Breast epithelium (tissue), 4 donors: ENCODE measurements at places on chromosomes 3 and 15.
A peak's percentile ranks its signal among the peaks of the same experiment; 100 is the strongest.

GRCh38 chr15:56950979-56951378, 32.5 kb downstream of the TCF12 start:
- no peak for DNase-seq

DNA sequence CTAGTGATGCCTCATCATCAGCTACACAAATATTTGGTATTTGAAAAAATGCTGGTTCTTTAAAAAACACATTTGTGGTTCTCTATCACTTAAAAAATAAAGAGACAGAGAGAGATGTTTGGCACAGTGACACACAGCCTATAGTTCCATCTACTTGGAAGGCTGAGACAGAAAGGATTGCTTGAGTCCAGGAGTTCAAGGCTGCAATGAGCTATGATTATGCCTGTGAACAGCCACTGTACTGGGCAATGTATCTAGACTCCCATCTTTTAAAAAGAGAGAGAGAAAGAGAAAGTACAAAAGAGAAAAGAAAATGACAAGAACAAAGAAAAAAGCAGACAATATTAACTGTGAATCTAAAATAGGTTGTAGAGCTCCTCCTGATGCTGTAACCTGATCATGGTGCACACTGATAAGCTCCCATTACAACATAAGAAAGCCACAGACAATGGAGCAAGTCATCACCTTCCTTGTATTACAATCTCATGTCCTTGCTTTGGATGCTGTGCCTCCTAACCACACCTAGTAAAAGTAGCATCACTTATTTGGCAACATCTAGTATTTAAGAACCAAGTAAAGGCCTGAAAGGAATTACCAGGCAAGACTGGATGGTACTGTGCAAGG, 31.7 kb upstream of the MAP4 start:
- DNase-seq = no peak

DNA sequence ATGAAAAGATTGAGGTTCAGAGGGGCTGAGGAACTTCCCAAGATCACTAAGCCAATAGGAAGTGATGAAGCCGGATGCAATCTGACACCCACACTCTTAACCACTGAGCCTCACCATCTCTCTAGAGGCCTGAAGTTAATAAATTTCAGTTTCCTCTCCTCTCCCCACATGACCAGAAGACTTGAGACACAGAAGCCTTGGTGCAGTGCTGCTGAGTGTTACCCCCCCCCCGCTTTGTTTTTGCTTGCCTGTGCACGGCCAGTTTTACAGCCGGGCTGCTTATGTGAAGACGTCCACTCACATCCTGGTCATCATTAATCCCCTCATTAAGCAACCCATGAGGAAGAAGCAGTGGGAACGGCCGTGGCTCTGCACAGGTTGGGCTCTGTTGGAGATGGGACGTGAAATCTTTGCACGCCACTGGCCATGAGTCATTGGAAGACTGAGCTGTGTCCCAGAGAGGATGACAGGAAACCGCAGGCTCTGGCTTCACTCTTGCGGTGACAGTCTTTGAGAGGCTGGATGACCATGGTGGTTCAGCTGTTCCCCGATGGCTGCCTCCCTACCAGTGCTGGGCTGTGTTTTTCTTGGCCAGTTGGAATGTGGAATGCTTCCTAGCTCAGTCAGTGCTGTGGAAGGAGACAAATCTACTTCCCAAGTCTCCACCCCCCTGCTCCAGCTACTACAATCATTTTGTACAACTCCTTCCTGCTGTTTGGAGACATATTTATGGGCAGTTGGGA, 232.6 kb upstream of the LRTM1 start:
- no peak for DNase-seq

DNA sequence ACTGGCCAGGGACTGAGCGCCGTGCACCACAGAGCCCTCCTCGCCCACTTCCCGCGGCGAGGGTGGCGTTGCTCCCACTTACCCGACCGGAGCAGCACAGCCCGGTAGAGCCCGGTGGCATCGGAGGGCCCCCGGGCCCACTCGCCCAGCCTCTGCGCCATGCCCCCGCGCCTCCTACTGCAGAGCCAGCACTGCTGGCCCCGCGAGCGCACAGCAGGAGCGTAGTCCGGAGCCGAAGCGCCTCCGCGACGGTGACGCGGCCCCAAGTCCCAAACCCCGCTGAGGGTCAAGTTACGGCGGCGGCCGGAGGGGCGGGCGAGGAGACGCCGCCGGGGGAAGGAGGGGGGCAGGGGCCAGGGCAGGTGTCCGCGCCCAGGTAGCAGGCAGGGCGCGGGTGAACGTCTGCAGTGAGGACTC, 9.6 kb upstream of the FAM107A start:
- DNase-seq = no peak

DNA sequence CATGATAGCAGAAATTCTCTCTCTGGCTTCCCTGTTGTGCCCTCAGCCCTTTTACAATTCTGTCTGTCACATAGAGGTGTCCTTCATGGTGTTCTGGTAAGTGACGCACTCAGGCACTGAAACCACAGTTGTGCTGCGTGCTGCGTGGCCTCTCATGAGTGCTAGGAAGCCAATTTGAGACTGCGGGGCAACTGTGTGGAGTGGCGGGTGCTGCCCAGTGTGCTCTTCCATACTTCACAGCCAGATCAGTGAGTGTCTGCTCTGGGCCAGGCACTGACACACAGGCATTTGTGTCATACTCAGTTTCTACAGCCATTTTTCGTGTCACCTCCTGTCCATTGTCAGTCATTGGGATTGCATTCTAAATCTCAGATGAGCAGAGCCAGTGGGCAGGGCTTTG, 133.1 kb upstream of the PLXNA1 start:
- no peak for DNase-seq

GRCh38 chr15:79981831-79982455, 10.9 kb upstream of the BCL2A1 start:
- DNase-seq = no peak

DNA sequence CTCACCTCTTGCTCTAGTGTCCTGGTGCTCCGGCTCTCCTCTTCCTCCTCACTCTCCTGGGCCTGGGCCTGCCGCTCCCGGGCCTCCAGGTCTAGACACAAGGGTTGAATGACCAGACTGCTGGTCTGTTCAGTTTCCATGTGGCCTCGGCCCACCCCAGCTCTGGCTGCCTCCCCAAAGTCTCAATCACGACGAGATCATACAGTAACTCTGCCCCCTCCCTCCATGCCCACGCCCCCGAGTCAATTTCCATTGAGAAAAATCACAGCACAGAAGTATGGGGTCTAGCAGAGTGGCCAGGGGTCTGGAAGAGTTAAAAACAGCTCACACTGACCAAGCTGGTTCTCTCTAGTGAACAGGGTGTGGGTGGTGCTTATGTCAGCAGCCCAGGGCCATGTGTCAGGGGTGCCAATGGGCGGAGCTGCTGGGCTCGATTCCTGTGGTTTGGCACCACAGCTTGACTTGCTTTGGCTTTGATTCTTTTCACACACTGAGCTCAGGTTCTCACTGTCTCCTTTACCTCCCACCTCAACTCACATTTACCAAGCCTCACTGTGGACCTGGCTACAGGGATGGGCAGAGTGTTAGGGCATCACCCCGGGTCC, 6.9 kb downstream of the C15orf62 start:
- DNase-seq = peak; percentile 93

DNA sequence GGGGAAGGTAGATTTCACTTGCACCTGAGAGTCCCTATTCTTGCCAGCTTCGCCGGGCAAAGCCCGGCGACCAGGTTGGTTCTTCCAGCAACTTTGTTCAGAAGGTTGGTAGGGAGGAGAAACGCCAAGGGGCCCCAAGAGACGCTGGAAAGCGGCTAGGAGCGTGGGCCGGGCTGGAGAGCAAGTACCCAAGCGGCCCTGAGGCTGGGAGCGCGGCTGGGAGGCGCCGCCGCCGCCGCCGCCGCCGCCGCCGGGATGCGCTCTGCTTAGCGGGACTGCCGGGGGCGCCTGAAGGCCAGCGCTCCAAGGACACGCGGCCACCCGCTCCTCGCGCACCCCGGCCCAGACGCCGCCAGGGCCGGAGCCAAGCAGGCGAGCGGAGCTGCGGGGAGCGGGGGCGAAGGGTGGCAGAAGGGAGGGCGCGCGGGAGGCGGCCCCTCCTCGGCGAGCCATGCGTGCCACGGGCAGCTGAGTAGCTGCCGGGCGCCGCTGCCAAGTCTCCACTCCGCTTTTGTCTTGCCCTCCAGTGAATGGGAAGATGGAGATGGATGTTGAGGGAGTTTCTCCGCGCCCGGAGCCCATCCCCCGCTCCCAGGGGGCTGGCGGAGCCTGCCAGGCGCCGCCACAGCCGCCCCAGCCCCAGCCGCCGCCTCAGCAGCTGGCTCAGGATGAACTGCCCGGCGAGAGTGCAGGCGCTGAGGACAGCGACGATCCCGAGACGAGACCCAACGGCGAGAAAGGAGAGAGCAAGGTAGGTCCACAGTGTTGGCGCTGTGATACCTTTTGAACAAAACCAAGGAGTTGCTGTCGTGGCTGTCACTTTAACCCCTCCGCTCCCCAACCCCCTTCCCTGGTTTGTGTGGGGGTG, 227.4 kb upstream of the AZI2 start:
- no peak for DNase-seq

DNA sequence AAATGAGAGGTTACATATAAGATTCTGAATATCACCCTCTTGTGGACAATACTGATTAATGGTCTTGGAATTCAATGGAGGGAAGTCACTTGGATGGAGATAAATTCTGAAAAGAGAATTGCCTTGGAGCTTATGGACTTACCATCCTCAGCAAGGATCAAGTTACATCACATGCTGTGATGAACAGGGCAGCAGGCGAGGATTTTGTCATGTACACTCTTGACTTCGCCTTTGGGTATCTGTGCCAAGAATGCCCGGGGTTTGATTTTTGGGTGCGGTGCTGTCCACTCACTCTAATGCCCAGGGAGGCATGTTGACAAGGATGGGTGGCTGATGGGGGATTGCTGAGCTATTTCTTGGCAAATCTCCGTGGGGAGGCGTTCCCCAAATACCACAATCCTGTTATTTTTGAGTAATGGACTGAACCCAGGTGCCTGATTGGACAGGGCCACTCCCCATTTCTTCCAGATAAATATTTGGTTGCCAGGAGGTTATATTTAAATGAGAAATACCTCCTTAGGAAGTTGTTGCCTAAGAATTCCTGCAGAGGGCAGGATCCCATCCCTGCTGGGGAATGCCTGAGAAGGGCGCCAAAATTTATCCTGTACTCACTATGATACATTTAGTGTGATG, 96.3 kb downstream of the TPRG1 start:
- no peak for DNase-seq

DNA sequence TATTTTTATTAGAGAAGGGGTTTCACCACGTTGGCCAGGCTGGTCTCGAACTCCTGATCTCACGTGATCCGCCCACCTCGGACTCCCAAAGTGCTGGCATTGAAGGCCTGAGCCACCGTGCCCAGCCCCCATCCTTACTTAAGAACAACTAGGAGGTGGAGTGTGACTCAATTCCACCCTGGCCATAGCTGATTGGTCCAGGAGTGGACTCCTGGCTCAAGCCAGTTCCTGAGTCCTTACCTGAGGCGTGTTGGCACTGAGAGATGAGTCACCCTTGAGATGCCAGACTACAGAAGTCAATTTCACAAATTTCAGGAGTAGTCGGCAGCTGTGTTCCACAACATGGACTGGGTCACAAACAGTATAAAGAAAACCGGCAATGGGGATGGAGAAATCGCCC, 124.2 kb downstream of the SHQ1 start:
- DNase-seq = peak; percentile 75
